ENCODE measurements at places on chromosomes 2 and 18.

DNA sequence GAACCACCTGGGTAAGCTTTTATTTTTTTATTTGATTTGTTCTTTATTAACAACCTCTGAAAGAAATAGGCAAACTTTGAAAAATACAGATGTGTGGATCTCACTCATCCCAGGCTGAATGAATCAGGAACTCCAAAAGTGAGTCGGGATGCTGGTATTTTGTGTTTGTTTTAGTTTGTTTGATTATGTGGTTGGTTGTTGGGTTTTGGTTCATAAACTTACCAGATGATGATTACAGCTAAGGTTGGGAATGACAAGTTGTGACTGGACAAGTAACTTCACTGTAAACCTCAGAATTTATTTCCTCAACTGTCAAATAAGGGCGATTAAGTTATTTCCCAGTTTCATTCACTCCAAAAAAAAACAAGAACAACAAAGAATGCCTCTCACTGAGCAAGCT lies 80.5 kb upstream of the KIF5C start:
- no peak for DNase-seq

DNA sequence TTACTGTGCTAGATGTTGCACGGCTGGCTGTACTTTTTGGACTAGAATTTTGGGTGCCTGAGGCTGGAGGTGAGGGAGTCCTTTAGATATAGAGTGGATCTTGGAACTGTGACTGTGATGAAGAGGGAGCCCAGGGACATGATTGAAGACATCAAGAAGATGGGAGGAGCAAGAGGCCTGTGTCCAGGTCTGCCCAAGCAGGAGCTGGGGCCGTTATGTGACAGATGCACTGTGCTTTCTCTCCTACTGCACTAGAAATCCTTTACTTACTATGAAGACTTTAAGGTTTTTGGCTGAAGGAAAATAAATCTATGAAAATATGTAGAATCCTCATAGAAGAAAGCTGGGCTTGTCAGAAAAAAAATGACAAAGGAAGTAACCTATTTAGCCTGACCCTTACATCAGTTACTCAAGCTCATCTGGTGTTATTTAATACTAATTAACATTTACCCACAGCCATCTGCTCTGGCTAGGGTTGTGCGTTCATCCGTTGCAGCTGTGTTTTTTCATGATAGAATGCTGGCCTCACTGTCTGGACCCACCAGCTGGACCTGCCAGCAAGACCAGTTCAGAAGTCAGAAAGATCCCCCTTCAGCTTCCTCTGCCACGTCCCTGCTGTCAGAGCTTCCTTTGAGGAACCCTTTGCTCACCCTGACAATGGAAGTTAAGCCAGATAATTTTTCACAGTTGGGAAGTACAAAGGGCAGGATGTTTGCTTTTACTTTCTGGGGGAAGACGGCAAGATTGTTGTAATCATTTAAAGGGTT lies 16.7 kb downstream of the TSN start:
- no peak for DNase-seq

DNA sequence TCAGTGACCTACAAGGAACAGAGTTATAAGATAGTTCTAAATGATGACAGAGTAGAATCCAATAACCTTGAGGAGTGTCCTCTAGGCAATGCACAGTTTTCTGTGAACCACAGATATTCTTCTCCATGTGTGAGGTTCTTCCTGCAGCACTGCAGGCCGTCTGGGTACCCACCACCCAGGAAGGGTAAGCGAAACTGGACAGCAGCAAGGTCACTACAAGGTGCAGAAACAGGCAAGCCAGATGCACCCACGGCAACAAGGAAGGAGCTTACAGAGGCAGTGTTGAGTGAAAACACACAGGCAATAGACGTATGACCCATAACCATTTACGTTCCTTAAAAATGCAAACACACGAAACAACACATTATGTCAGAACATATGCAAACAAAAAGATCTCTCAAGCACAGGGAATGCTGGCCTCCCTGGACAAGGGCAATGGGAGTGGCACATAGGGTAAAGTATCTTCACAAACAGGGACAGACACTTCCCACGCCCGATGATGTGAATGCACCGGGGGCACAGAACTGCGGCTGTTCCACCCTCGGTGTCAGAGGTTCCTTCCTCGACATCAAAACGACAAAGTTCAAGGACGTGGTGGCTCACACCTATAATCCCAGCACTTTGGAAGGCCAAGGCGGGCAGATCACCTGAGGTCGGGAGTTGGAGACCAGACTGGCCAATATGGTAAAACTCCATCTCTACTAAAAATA lies 84.1 kb downstream of the NDUFA10 start:
- DNase-seq: no peak

DNA sequence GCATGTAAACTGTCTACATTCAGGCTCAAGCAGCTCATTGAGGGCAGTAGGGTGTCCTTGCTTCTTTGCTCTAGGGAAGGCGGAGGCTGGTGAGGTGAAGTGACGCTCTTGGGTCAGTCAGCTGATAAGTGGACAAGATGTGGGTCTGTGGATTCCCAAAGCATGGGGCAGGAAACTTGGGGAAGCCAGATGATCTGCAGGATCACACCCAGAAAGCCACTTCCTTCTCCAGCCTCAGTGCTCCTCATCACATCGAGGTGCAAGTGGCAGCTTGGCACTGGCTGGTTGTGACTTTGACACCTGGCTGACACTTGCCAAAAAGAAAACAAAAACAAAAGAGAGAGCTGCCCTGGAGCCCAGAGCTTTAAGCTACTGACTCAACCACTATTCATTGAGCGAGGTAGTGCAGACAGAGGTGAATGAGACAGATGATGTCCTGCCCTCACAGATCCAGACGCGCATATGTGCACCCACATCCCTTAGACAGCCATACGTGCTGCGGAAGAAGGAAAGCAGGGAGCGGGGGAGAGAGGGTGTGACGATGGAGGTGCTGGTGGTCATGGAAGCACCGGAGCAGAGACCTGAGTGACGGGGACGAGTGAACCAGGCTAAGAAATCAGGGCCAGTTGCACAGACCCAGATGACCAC lies 3.1 kb upstream of the CIB4 start:
- no peak for DNase-seq

- no peak for DNase-seq
Measured at GRCh38 chr2:70596293-70596692, 42.7 kb upstream of the TGFA start.

DNA sequence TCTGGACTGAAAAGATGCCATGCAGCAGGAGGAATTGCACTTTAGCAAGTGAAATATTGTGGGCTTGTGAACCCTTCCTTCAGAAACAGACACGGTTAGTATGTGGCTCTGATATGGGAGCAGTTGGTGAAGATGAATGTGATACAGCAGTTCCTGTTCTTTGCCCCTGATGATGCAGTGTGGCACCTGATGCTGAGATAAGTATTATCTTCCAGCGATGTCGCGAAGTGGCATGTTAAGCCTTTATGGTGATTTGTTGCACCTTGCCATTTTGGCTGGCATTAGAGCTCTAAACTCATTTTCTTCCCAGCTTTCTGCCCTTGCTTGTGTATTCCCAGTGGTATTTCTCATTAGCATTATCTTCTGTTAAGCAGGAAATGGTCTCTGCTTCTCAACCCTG lies 441.6 kb upstream of the RAB12 start:
- no peak for DNase-seq

DNA sequence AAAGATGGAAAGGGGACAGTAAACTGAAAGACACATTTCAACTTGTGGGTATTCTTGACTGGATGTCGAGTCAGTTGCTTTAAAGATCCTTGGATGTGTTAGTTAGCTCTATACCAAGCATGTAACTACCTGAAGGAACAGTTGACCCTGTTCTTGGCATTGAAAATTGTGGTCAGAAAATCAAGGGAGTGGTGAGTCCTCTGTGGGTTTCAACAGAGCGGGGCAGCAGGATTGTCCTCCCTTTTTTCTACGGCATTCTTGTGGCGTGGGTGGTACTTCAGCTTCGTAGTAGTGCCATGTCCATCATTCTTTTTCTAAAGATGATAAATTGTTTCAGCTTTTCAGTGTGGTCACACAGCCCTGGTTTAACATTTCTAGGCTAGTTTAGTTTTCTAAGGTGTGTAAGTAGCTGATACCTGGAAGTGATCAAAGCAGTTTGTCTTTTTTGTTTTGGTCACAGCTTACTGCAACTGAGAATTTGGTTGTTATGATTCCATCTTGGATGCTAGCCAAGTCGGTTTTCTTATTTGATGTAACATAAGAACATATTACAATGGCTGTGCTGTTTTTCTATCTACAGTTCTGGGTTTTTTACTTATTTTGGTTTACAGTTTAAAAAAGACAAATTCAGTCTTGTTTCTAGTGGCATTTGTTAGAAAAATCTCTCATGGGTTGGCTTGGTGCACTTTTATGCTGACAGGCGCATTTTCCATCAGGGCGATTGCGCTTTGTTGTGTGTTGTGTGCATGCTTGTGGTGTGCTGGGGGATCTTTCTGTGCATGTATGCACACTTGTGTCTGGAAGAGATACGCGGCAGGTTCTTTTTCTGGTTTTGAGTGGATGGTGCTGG lies 84.7 kb downstream of the ZNF407 start:
- DNase-seq: no peak

DNA sequence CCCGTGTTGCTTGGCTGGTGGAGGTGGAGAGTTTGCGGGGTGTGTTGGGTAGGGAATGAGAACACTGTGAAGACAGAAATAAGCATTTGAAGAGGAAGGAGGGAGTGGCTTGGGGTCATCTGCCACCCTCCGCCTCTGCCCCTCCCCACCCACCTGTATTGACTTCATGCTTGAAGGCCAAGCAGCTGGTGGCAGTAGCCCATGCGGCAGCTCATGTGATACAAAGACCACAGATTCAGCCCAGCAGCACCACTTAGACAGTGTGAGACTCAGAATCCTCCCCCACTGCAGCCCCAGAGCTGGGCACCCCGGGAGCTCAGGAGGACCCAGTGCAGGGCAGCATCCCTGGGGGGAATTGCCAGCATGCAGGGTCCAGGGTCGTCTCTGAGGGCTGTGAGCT lies 15.4 kb downstream of the NPPC start:
- no peak for DNase-seq

- DNase-seq: no peak
Measured at GRCh38 chr2:145729481-145729880, 1209.6 kb upstream of the ZEB2 start.

DNA sequence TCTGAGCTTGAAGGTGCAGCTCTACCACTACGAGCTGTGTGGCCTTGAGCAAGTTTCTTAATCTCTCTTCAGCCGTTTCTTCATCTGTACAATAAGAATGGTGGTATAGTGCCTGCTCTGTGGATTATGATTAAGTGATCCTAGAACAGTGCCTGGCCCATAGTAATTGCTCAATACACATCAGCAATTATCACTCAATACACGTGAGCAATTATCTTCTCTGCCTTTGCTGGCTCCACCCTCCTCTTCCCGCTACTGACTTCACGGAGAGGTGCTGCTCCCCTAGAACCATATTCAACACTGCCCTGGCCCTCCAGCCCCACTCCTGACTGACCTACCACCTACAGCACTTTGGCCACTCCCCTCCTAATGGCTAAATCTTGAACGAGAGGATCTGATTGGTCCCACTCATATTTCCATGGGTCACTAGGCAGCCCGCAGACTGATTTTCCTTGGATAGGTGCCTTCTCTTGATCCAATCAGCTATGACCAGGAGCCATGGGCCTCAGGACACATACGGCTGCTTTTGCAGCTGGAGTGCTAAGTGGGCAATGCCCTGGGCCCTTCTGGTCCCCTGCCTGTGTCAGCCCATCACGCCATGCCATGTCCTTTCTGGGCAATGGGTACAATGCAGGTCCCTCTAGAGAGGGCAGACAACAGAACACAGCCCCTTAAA lies 77.5 kb downstream of the STPG4 start:
- DNase-seq: no peak

- no peak for DNase-seq
Measured at GRCh38 chr2:238945433-238946150, 97.7 kb downstream of the TWIST2 start.

GRCh38 chr2:45675263-45675812 lies 23.9 kb downstream of the PRKCE start:
- no peak for DNase-seq

GRCh38 chr2:96637385-96638143 lies 548 bp downstream of the KANSL3 start:
- peak; percentile 63 for DNase-seq
